NCI-H524 (cell line): ENCODE measurements at places on chromosomes 3 and 15.

DNA sequence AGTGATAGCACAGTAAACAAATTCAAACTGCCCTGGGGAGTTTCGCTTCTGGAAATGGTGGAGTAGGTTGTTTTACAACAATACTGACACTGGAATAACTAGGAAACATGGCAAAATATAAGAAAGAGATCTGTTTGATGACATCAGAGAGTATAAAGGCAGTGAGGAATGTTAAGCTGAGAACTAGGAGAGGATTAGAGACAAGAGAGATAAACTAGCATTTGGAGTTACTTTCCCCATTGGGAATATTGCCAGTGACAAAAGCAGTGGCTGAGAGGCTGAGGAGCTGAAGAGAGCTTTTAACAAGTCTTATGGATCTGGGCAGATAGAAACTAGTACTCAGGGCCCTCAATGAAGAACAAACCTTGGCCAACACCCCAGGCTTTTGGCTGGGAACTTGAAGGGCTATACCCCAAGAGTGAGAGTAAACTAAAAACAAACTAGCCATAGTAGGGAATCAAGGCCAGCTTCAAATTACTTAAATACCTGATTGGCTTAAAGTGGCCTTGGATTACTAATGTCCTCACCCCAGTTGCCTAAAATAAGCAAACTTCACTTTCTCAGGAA, 280.4 kb downstream of the KLF13 start:
- no peak for DNase-seq

GRCh38 chr15:33091983-33092693, 102.4 kb downstream of the FMN1 start:
- no peak for DNase-seq

DNA sequence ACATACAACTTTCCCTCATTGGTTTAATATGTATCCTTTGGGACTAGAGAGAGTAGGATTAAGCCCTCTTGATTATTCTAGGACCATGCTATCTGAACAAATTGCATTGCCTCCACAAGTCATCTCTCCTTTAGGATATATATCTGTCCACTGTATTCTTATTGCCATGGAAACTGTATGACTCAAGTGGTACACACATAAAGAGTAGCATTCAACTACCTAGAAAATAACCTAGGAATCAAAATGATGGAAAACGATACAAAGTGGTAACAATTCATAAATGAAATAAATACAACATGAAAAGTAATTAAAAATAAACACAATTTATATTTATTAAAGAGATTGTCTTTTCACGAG, 212.1 kb upstream of the P2RY1 start:
- DNase-seq = no peak

- no peak for DNase-seq
Measured at GRCh38 chr3:169295126-169295525, 368.4 kb downstream of the MECOM start.

- DNase-seq = no peak
Measured at GRCh38 chr15:38562278-38562677, 2.3 kb downstream of the RASGRP1 start.

GRCh38 chr3:45590822-45591546, 3.6 kb upstream of the LIMD1 start:
- DNase-seq = no peak

DNA sequence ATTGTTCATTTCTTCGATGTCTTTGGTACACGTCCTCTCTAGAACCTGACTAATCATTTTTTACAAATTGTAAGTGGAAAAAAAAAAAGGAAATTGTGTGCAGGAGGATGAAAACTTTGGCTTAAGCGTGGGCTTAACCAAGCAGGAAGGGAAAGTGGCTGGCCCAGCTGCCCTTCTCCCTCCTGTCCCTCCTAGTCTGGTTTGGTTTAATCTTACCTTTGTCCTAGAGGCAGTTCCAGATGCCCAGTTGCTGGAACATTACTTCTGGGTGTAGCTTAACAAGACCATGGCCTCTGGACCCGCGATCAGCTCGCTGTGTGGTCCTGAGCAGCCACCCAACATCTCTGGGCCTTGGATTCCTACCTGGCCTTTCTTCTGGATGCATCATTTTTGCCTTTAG, 15.4 kb downstream of the PAQR5 start:
- no peak for DNase-seq

DNA sequence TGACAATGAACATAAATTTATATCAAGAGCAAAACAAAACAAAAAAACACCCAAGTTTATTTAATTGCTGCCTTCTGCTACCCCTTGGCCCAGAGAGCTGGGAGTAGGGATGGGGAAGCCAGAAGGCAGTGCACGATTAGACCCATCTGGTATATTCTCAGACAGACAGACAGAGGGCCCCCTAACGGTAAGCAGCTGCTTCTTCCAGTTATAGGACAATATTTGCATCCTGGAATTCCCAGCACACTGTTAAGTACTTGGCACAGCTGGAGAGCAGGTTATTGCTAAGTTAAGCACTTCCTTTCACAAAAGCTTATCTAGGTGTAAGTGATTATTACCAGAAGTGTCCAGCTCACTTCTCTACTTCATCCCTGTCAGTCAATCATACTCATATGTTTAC, 39.3 kb downstream of the C2CD4B start:
- peak; percentile 97 for DNase-seq

GRCh38 chr3:157820157-157820517, 286.1 kb downstream of the SHOX2 start:
- no peak for DNase-seq

GRCh38 chr3:98761643-98762229, 1.4 kb upstream of the ST3GAL6 start:
- DNase-seq = no peak

DNA sequence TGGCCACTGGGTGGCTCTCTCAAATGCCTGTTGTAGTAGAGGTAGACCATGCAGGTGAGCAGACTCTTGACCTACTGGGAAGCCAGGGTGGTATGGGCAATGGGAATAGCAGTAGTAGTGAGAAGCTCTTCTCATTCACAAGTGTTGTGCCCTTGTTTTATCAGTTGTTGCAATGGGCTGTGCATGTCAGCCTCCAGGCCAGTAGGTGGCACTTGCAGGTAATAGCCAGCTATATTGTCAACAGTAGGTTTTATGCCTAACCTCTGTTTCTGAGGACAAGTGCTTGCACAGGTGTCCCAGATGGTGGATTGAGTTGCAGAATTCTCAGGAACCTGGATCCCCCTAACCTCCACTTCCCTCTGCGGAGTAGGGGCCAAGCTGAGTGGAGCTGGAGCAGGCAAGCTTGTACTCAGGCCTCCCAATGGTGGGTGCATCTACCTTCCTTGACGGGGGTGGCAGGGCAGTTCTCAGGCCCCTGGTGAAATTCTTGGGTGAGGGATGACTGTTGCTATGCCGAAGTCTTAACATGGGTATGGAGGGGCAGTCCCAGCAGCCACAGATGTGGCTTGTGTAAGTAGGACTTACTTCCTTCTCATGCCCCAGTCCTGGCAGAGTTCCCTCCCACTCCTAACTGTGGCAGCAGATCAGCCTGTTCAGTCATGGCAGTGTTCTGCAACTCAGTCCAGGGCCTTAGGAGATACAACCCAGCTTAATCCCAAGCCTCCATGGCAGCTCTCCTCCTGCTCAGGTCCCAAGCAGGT, 104.3 kb downstream of the NEO1 start:
- no peak for DNase-seq

GRCh38 chr3:62178739-62179600, 194.4 kb downstream of the FEZF2 start:
- DNase-seq = no peak

GRCh38 chr15:98873441-98874218, 134.0 kb downstream of the PGPEP1L start:
- DNase-seq = peak; percentile 49

DNA sequence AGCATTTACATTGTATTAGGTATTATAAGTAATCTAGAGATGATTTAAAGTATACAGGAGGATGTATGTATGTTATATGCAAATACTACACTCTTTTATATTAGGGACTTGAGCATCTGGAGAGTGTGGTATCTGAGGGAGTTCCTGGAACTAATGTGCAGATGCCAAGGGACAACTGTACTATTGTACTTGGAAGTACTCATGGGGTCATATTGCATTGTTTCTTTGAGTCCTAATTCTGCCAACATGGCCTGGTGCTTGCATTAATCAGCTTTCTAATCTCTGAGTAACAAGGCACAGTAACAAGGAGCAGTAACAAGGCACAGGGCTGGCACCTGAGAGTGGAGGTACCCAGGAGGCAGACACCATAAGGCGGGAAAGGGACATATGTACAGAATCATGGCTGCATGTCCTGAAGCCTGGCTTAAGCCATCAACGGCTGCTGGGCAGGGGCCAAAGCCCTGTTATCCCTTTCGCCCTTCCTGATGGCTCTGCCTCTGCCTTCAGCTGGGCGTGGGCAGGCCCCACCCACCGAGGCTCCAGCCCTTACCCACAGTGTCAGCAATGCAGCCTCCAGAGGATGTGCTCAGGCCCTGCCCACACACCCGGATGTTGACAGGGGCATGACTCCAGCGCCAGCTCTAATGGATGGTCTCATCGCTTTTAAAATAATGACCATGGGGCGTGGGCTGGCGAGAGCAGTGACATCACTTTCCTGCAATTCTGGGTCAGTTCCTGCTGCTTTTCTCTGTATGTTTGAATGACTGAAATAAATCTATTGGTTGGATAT, 22.9 kb downstream of the CEMIP start:
- peak; percentile 73 for DNase-seq

DNA sequence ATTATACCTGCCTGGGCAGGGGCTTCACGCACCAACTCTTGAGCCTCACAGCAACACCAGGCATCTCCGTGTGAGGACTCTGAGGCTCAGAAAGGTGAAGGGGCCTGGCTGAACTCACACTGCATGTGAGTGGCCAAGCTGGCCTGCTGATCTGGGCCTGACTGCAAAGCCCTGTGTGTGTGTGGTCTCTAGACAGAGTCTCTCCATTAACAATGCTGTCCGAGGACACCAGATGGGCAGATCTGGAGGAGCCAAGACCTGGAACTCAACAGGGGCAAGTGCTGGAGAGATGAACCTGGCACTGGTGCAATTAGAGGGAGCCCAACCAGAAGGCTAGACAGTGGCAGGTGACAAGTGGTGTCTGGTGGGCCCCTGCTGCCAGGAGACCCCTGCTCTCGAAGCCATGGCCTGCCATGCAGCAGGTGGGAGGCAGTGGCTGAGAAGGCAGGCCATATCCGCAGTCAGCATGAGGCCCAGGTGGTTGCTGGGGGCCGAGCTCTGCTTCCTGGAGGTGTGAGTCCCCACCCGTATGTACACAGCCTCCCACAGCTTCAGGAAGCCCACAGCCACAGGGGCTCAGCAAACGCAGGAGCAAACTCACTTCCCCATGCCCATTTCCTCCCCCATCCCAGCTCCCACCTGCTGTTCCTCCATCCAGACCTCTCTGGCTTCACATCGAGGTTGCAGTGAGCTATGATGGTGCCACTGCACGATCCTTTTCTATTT, 39.0 kb downstream of the CYP11A1 start:
- DNase-seq = no peak

DNA sequence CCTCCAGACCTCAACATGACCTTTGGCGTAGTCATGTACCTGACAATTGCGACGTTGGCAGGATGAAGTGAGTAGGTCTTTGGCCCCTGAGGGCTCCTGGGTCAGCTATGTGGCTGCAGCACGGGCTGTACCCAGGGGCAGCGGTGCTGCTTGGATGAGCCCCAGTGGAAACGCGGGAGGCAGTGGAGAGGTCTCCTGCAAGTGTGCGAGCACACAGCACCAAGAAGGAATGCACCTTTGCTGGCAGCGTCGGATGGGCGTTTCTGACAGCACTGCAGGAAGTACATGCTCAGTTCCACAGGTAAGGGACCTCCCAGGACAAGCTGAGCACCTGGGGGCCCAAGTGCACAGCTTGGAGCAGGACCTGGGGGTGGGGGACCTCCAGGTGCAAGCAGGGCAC, 67.4 kb upstream of the UNC13C start:
- DNase-seq = no peak

DNA sequence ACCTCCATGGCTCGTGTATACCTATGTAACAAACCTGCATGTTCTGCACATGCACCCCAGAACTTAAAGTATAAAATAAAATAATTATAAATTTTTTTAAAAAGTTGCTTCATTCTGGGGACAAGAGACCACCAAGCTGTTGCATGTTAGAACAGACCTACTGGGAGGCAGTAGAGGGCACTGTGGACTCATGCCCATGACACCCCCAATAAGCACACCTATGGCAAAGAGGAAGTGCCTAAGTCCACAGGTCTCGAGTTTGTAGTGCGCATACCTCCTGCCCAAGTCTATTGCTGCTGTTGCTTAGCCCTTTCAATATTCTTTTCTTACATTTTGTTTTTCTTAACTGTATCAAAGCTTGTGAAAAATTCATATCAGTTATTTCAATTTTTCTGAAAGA, 267.9 kb upstream of the THBS1 start:
- DNase-seq = no peak
